ENCODE measurements at places on chromosomes 5 and 9.

- no peak for DNase-seq
Observed at GRCh38 chr9:123741214-123741613, 188.7 kb downstream of the DENND1A start.

GRCh38 chr9:20579524-20580314 lies 42.6 kb downstream of the MLLT3 start:
- DNase-seq = no peak

DNA sequence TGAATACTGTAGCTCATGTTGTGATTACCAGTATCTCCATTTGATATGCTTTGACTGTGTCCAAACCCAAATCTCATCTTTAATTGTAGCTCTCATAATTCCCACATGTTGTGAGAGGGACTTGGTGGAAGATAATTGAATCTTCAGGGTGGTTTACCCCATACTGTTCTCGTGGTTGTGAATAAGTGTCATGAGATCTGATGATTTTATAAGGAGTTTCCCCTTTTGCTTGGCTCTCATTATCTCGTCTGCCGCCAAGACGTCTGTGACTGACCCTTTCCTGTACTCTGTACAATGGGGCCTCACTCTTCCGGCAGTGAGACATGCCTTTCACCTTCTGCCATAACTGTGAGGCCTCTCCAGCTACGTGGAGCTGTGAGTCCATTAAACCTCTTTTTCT lies 59.3 kb downstream of the TRIO start:
- no peak for DNase-seq

- DNase-seq = no peak
Observed at GRCh38 chr9:123035791-123036190, 2.3 kb downstream of the GPR21 start.
